ENCODE measurements at places on chromosomes 7 and 10.

- DNase-seq: no peak
Measured at GRCh38 chr7:53500076-53500475, 464.6 kb downstream of the POM121L12 start.

DNA sequence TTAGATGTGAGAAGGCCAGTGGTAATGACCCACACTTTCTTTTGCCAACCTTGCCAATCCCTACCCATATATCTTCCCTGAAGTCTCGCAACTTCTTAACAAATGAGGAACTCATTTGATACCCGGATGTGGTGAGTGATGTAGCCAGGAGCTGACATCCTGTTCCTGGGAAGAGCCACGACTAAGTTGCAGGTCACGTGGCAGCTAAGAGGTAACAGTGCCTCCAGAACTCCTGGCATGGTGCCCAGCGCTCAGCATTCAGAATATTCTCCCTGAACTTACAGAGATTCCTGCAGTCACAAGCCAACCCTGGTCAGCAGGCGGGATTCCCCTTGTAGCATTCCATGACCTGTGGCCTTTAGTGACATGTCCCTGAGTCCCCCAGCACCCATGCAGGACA lies 282.5 kb downstream of the GALNT17 start:
- no peak for DNase-seq

DNA sequence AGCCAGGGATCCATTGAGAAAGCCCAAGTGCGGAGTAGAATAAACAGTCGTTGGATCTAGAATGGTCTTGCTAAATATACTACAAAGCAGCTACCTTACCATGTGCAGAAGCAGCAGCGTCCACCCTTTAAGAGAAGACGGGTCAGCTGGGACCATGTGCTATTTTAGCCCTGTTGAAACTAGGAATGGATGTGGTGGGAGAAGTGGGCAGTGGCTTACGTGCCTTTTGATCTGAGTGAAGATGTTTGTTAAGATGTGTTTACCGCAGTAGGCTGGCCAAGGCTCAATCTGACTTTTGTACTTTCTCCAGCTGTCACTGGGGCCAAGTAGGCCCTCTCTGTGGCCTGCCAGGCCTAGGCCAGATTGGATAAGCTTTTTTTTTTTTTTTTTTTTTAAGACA lies 9.2 kb downstream of the HABP2 start:
- no peak for DNase-seq

DNA sequence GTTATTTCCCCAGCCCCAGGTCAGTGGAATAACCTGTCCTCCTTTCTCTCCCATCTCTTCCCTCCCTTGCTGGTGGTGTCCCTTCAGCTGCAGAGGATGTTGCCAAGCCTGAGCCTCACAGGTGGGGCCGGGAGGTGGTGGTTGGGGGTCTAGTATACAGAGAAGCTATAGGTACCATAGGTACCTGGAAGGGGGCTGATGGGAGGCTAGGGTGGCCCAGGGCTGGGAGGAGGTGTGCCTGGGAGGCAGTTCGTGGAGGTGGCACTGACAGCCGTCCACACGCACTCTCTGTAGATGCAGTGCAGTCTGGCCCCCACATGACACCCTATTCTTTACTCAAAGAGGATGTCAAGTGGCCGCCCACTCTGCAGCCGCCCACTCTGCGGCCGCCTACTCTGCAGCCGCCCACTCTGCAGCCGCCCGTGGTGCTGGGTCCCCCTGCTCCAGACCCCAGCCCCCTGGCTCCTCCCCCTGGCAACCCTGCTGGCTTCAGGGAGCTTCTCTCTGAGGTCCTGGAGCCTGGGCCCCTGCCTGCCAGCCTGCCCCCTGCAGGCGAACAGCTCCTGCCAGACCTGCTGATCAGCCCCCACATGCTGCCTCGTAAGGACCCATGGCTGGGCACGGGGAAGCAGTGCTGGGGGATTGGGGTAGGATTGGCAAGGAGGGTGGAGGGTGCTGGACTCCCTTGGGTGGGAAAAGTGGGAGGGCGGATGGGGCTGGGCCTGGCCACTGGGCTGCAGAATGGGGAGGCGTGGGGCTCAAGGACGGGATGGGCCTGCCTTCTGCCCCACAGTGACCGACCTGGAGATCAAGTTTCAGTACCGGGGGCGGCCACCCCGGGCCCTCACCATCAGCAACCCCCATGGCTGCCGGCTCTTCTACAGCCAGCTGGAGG lies 9.5 kb downstream of the IRF5 start:
- no peak for DNase-seq

DNA sequence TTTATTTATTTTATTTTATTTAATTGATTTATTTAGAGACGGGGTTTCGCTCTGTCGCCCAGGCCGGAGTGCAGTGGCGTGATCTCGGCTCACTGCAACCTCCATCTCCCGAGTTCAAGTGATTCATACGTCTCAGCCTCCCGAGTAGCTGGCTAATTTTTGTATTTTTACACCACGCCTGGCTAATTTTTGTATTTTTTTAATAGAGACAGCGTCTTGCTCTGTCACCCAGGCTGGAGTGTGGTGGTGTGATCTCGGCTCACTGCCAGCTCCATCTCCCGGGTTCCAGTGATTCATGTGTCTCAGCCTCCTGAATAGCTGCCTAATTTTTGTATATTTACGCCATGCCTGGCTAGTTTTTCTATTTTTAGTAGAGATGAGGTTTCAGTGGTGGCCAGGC lies 34.2 kb downstream of the AP5Z1 start:
- no peak for DNase-seq

DNA sequence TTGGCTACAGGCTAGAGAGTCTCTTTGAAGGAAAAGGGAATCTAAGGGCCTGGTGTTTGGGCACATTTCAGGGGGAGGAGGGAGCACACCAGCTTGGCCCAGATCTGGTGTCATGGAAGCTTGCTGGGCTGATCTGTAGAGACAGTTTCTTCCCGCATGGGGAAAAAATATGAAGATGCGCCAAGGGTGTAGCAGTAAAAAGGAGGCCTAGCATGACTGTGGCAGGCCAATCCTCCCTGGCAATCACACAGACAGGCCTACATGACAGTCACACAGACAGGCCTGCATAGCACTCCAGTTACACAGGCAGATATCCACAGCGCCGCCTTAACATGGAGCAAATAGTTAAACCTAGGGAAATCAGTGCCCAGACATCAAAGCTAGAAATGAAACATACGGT lies 123.6 kb upstream of the KIF5B start:
- DNase-seq: no peak

- no peak for DNase-seq
Measured at GRCh38 chr10:8617792-8618191, 563.3 kb downstream of the GATA3 start.

- no peak for DNase-seq
Measured at GRCh38 chr10:31475519-31475918, 156.5 kb downstream of the ZEB1 start.

DNA sequence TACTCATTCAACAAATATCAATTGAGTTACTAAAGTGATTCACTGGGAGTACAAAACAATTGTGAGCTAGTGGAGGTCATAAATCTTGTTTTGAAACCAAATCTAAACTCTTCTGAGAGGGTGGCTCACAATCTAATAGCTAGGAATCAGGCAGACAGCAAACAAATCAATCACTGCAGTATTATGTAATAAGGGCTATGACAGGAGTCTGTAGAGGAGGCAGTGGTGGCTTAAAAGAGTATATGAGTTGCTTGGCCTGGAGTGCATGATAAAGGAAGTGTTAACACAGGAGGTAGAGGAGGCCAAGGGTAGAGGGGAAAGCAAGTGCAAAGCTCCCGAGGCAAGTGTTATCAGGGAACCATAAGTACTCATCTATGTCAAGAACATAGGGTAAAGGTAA lies 16.5 kb downstream of the MYPN start:
- no peak for DNase-seq

DNA sequence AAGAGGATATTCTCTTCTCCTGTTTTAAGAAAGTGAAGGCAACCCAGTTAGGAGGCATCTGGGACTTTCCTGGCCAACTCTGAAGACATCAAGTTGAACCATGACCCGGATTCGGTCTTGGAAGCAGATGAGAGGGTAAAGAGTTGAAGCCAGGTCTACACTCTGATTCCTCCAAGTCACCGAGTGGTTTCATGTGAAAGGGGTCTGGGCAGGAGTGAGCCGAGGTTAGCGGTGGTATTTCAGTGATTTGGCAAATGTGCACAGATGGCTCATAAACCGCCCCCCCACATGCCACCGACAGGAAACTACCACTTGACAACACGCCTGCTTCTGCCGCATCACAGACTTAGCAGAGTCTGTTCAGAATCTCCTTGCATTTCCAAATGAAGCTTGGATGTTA lies 11.4 kb upstream of the REPIN1 start:
- peak; percentile 68 for DNase-seq

DNA sequence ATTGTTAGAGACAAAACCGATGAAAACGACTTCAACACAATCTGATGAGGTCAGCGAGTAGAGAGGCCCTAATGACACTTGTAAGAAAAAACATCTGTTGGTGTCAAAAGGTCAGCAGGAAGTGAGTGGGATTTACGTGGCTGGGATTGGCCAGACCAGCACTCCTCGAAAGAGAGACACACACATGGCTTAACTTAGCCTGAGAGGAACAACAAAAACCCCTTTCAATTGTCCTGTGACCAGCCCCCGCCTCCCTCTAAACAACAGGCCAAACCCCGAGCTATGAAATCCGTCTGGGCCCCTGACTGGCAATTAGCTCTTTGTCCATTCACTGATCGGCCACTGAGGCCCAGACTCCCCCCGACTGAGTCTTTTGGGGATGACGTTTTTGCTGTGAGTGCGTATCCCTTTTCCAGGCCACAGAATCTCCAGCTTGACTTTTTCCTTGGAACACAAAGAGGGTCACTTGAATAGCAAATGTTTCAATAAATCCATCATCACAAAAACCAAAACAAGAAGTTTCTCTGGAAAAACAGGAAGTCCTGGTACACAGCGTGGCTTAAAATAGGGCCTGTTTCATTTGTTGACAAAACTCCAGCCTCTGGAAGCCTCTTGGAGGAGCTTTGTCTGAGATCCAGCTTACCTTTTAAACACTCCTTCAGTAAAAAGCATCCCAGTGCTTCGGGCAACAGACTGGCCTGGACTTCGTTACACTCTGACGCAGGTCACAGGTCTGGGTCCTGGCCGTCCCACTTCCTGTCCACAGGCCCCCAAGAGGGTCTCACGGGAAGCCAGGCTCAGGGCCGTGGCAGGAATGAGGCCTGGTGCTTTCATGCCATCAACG lies 103.0 kb downstream of the CTBP2 start:
- DNase-seq: no peak

DNA sequence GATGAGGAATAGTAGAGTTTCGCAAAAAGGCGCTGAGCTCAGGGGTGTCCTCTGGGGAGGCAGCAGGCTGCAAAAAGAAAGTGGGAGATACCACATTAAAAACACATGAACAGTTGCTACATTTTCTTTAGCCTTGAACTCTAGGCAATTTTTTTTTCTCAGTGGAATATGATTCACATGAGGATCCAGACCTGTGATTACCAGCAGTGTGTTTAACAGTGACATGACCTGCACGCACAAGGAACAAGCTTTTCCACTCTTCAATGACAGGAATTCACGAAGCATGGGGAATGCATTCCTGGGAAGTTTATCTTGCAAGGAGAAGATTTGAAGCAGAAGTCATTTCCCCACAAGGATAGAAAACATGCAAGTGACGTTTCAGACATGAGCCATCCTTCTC lies 161.6 kb downstream of the ITGA8 start:
- no peak for DNase-seq

- DNase-seq: no peak
Measured at GRCh38 chr10:31197886-31198285, 121.1 kb upstream of the ZEB1 start.

DNA sequence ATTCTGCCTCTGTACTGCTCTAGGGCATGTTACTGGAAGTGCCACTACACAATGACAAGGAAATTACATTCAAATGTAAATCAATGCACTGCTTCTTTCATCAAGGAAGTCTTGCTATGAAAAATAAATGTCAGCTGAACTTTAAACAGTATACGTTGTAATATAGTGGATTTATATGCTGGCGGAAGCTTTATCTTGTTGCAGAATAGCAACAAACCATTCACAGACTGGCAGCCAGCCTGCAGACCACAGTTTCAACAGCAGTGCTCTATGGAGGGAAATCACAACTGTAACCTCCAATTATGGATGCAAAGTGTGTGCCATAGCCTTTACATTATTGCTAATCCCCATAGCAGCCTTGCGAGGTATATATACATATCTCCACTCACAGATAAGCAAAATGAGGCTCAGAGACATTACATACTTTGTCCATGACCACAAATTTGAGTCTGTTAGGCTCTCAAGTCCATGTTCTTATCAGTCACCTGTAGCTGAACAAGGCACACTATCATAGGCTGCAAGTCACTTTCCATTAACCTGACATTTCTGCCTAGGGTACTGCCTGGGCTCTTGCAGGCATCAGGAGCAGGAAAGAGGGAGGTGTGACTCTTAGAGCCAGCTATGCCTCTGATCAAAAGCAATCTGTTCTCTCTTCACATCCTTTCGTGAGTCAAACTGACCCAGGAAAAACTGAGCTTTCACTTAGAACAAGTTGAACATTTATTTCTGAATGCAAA lies 22.6 kb downstream of the COL28A1 start:
- DNase-seq: no peak

DNA sequence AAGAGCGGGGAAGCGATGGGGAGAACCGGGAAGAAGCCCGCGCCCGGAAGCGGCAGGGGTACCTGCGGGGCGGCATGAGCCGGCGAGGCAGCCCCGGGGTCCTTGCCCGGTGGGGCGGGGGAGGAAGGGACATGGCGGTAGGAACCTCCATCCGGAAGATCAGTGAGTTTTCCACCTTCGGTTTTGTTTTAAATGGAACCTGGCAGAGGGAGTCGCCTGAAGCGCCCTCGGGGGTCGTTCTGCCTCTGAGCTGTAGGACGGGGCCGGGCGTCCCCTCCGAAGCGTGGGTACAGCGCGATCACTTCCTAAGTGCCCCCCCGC lies 471 bp downstream of the PFKP start:
- DNase-seq: peak; percentile 37

- no peak for DNase-seq
Measured at GRCh38 chr10:19816411-19817230, at the start of gene PLXDC2. PLXDC2 (plus strand) TSS chr10:19816432.

- DNase-seq: no peak
Measured at GRCh38 chr7:36459236-36459960, 69.7 kb downstream of the ANLN start.

All from activated CD4-positive, alpha-beta memory T cell treated with anti-CD3 and anti-CD28 coated beads, Interleukin-2, amount 10 ng/mL, durations not matched to agents 7 days and 5 days (primary cell).